Naive thymus-derived CD8-positive, alpha-beta T cell (primary cell): ENCODE measurements at places on chromosomes 7 and 10. TPM values are rescaled to one million over a fixed set of nuclear protein-coding genes. Genes with fewer than 3 reads are reported as not detected.

DNA sequence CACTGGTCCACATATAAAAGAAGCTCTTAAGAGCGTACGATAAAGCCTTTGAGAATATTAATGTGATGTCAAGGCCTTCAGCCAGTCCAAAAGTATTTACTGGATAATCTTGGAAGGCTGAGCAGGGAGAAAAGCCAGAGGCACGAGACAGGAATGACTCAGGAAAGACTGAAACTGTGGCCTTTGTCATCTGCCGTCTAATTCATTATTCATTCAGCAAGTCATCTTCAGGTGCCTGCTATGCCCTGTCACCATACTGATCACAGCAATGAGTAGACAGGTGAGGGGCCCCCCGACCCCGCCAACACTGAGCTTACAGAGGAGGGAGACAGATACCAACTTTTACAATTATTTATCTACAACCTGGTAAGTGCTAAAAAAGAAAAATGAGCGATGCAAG lies 78.9 kb downstream of the VOPP1 start:
- no peak overlapping the region for H3K4me3 ChIP-seq
- peak overlapping the region; percentile 35 for H3K27ac ChIP-seq
- peaks cover 81% of the 10 kb centered on the region for H3K36me3 ChIP-seq
- H3K27me3 ChIP-seq: no peaks in the 10 kb centered on the region
- no peak for DNase-seq

DNA sequence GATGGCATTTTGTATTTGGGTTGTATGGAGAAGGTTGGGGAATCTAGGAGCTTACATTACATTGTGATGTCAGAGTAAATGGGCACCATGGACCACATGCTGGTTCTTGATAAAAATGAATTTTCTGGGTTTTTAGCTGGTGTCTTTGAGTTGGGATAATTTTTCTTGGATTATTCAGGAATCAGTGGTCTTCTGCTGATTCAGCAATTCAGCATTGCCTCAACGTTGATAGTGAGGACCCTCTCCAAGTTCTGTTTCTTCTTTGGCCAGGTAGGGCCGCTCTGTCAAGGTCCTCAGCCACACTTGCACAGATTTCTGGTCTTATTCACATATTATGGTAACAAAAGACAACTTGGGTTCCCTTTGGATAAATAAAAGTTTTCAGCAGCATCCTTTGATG lies 312.0 kb upstream of the TPK1 start:
- H3K27me3 ChIP-seq: peaks cover 17% of the 10 kb centered on the region
- no peak overlapping the region for H3K27ac ChIP-seq
- no peak for DNase-seq
- no peaks in the 10 kb centered on the region for H3K4me1 ChIP-seq
- H3K36me3 ChIP-seq: no peaks in the 10 kb centered on the region

DNA sequence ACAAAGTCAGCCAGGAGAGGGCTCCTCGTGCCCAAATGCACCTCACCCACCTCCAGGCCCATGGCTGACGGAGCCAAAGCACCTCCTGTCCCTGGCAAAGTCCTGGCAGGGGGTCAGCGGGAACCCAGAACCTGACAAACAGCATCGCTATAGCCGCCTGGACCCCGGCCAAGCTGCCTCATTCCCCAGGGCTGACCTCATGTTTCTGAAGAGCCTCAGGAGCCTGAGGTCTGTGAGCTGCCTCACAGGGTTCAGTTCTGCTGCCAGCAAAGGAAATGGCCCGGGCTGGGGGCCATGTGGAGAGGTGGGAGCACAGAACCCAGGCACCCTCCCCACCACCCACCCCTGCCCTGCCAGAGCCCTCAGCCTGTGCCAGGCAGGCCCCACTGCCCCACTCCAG lies 4.2 kb upstream of the NANOS1 start:
- H3K27ac ChIP-seq: no peak overlapping the region
- no peaks in the 10 kb centered on the region for H3K36me3 ChIP-seq
- H3K27me3 ChIP-seq: no peaks in the 10 kb centered on the region
- no peak for DNase-seq

GRCh38 chr7:133761443-133761842 lies 365.7 kb upstream of the LRGUK start:
- no peak overlapping the region for H3K27ac ChIP-seq
- no peak for DNase-seq
- H3K36me3 ChIP-seq: peaks cover 13% of the 10 kb centered on the region
- no peaks in the 10 kb centered on the region for H3K4me1 ChIP-seq

DNA sequence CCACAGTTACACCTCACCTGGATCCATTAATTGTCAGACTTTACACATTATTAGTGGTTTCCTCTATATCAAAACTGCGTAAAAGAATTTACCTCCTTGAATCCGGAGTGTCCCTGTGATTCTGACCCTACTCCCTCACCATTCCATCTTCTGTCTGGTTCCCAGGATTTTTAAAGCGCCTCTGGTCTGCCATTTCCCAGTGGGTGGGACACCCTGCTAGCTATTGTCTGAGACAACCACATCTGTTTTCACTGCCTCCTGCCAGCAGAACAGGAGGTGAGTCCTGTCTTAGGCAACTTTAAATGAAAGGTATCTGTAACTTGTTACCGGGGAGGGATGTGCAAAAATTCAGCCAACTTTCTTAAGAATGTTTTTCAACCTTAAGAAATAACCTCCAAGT lies 2.3 kb downstream of the MACROH2A2 start:
- no peak for DNase-seq
- H3K27me3 ChIP-seq: peaks cover 47% of the 10 kb centered on the region
- no peak overlapping the region for H3K27ac ChIP-seq
- peaks cover 9% of the 10 kb centered on the region for H3K4me1 ChIP-seq
- H3K4me3 ChIP-seq: peak overlapping the region; percentile 6
- no peaks in the 10 kb centered on the region for H3K36me3 ChIP-seq

GRCh38 chr10:100664316-100665149 lies 80.8 kb upstream of the PAX2 start:
- no peaks in the 10 kb centered on the region for H3K4me1 ChIP-seq
- H3K36me3 ChIP-seq: no peaks in the 10 kb centered on the region
- H3K27me3 ChIP-seq: peaks cover 41% of the 10 kb centered on the region
- no peak overlapping the region for H3K4me3 ChIP-seq
- DNase-seq: no peak

GRCh38 chr10:69567920-69568319 lies 5.3 kb downstream of the NEUROG3 start:
- no peak for DNase-seq
- H3K4me1 ChIP-seq: peaks cover 14% of the 10 kb centered on the region
- H3K36me3 ChIP-seq: peaks cover 5% of the 10 kb centered on the region
- no peak overlapping the region for H3K27ac ChIP-seq
- no peak overlapping the region for H3K4me3 ChIP-seq

- no peaks in the 10 kb centered on the region for H3K27me3 ChIP-seq
- no peak overlapping the region for H3K4me3 ChIP-seq
- H3K27ac ChIP-seq: no peak overlapping the region
- no peaks in the 10 kb centered on the region for H3K36me3 ChIP-seq
- DNase-seq: no peak
Observed at GRCh38 chr10:95314192-95314918, 23.6 kb upstream of the PDLIM1 start.

DNA sequence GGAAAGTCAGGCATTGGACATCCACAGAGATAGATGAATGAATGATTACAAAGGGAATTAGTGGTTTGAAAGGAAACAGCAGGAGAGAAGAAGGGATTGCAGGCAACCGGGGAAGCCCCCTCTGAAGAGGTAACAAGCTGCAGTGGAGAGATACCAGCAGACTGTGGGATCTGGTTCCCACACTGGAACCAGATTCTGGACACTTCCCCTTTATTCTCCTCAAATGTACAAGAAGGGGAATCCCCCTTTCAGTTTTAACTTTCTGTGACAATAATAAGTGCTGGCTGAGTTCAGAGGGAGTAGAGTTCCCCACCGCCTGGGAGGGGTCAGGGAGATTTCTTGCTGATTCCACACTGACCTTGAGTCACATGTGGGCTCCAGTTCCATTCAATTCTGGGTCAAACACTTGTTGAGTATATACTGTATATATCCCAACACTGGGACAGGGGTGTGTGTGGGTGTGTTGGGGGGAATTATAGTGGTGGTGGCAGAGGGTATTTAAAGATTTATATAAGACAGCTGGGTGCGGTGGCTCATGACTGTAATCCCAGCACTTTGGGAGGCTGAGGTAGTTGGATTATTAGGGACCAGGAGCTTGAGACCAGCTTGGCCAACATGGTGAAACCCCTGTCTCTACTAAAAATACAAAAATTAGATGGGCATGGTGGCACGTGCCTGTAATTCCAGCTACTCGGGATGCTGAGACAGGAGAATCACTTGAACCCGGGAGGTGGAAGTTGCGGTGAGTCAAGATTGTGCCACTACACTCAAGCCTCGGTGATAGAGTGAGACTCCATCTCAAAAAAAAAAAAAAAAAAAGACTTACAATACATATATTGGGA lies 16.5 kb upstream of the DDIT4 start:
- H3K27ac ChIP-seq: no peak overlapping the region
- H3K4me1 ChIP-seq: peaks cover 80% of the 10 kb centered on the region
- no peak for DNase-seq
- peak overlapping the region; percentile 67 for H3K4me3 ChIP-seq
- no peaks in the 10 kb centered on the region for H3K36me3 ChIP-seq

DNA sequence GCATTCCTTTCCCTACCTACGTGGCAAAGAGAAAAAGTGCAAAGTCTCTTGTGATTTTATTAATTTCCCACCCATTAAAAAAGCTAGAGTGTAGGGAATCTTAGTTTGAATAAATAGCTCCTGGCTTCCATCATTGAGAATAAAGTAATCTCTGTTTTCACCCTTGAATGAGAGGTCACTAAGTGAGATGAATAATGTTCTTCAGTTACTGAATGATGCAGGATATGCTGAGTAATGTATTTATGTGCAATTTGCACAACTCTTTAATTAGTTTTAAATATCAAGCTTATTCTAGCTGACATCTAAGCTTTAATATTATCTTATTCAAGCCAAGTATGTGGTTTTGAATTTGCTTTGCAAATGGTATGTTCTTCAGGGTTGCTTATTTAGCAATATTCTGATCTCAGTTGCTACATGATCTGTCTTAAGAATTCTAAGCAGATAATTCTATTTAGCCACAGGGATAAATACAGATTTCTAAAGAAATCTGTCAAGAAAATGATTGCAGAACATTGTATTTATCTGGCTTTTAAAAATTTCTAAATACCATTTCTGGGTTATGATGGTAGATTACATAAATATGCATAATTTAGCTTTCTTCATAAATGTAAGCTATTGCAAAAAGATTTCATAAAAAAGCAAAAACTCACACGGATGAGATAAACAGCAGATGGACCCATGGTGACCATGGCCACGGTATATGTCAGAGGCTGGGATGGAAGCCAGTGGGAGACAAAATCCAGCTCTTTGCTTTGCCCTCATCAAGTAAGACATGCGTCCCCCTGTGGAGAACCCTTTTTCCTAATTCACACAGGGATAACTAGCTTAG lies 141.0 kb downstream of the MACC1 start:
- H3K27me3 ChIP-seq: no peaks in the 10 kb centered on the region
- no peak for DNase-seq
- H3K36me3 ChIP-seq: no peaks in the 10 kb centered on the region
- no peak overlapping the region for H3K4me3 ChIP-seq
- no peaks in the 10 kb centered on the region for H3K4me1 ChIP-seq

DNA sequence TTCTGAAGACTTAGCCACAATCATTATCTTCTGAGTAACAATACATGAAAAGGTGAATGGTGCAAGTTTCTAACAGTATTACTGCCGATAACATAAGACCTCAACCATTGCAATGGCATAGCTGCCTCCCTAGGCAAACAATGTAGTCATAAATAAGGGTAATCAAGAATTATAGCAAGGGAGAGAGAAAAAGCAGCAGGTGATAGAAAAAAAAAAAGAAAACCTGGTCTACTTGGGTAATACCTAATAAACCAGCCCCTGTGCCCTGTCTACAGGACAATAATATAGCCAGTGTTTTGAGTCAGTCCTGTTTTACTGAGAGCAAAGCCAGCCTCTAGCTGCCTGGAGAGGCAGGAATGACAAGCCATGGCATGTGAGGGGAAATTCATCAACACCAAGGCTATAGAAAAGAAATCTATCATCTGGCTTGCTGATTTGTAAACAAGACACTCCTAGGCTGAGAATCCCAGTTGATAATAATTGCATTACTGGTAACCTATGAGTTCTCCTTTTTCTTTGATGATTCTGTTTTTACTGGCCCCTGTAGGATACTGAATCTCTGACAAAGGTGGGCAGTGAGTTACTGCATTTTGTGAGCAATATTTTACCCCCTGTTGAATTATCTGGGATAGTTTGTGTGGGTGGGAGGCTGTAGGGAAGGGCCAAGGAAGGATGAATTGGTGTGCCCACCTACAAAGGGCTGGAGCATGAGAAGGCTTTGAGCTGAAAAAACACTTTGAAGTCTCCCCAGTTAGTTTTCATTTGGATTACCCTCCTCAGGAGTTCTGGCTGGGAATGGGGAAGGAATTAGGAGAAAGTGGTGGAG lies 1.7 kb upstream of the WEE2 start:
- DNase-seq: no peak
- no peaks in the 10 kb centered on the region for H3K36me3 ChIP-seq
- no peak overlapping the region for H3K4me3 ChIP-seq
- no peaks in the 10 kb centered on the region for H3K27me3 ChIP-seq

The SND1 gene
- 99.8 TPM for total RNA-seq

The IL6 gene
- not detected for total RNA-seq

The AKR1E2 gene
- total RNA-seq: 12.7 TPM

The EXOSC1 gene
- 50.6 TPM for total RNA-seq
